ENCODE measurements at places on chromosomes 16 and 17.

- no peak for DNase-seq
These were observed at the start of gene PVALEF for GRCh38 chr17:81165246-81166032. Gene PVALEF (plus strand): TSS chr17:81165507. CDS start chr17:81181227, 15,720 bp downstream.

GRCh38 chr16:4109250-4109736, 6.9 kb downstream of the ADCY9 start:
- no peak for DNase-seq

GRCh38 chr16:59463776-59464175, 729.7 kb upstream of the GOT2 start:
- DNase-seq: no peak

GRCh38 chr17:1004769-1005295, 7.9 kb downstream of the TIMM22 start:
- no peak for DNase-seq

- no peak for DNase-seq
These were observed 8.4 kb downstream of the P3H4 start for GRCh38 chr17:41803049-41804020.

DNA sequence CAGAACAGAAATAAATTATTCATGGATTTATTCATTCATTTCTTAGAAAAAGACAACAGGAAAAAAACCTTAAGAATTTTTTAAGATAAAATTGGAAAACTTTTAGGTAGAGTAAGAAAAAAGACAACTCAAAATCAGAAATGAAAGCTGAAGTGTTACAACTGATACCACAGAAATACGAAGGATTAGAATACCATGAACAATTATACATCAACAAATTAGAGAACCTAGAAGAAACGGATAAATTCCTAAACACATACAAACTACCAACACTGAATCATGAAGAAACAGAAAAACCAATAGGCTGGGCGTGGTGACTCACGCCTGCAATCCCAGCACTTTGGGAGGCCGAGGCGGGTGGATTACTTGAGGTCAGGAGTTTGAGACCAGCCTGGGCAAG, 27.8 kb downstream of the CTRB2 start:
- no peak for DNase-seq

DNA sequence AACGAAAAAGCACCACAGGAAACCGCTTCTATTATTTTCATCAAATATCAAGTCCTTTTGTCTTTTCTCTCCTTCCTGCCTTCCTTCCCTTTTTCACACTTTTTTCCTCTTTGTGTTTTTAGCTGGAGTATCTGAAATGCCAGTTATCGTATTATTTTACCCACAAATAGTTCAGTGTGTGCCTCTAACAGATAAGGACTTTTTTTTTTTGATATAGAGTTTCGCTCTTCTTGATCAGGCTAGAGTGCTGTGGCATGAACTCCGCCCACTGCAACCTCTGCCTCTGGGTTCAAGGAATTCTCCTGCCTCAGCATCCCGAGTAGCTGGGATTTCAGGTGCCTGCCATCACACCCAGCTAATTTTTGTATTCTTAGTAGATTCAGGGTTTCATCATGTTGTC, 10.7 kb downstream of the DNAAF1 start:
- no peak for DNase-seq

GRCh38 chr17:47847341-47848197, 3.4 kb downstream of the SP6 start:
- DNase-seq: peak; percentile 48

- DNase-seq: no peak
These were observed 2.6 kb downstream of the ABR start for GRCh38 chr17:1177016-1177700.

DNA sequence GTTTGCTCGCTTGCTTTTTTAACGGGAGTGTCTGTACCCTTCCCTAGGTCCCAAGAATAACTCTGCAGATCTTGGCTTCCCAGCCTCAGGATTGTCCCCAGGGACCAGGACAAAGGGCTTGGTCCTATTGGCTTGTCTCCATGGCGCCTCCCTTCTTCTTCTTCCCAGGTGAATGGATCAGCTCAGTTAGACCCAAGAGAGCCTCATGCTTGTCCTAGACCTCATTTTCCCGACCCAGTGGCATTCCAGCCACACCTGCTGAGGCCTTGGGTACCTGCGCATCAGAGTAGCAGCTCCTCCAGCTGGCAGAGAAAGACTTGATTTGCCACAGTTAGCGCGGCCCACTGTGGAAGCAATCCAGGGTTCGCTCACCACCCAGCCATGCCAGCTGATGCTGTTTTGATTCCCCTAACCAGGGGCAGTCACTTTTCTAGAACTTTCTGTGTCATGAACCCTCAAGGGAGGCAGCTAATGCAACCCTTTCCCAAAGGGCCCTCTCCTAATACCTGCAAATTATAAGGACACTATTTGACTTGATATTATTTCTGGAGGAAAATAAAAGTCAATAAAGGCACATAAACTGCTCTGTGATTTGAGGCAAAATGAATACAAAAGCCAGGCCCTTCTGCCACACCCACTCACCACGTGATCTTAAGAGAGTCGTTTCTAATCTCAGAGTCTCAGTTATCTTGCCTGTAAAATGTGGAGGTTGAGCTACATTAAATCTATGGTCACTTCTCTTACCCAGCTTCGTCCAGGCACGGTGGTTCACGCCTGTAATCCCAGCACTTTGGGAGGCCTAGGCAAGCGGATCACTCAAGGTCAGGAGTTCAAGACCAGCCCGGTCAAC, 13.9 kb downstream of the GPR142 start:
- no peak for DNase-seq

- DNase-seq: peak; percentile 60
These were observed 702 bp downstream of the PHF23 start for GRCh38 chr17:7238420-7239090.

DNA sequence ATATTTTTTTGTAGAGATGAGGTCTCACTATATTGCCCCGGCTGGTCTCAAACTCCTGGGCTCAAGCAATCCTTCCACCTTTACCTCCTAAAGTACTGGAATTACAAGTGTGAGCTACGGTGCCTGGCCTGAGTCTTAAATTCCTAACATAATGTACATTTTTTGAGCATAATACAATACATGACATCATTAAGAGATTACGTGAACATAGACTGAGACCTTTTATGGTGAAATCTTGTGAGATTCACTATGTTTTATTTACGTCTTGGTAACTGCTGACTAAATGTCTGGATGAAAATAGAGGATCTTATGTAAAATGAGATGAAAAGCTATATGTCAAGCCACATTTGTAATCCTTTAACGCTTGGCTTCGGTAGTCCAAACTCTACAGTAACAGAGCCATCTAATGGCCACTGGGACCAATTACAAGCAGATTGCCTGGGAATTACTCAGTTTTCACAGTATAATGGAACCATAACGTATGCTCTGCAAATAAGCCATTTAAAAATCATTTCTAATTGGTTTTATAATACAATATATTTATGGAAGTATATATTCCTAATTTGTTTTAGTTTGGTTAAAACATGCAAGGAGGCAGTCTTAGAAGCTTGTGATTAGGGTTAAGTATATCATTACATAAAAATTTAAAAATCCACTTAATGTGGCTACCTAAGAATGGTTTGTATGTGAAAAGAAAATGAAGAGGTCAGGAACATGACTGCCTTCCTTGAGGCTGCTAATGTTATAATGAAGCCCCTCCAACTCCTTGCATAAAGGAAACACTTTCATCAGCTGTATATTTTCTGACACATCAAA, 8.1 kb upstream of the EFCAB13 start:
- DNase-seq: peak; percentile 41

GRCh38 chr17:73593249-73593965, 50.8 kb downstream of the SDK2 start:
- no peak for DNase-seq

GRCh38 chr17:55162556-55162946, 102.2 kb upstream of the HLF start:
- DNase-seq: no peak

DNA sequence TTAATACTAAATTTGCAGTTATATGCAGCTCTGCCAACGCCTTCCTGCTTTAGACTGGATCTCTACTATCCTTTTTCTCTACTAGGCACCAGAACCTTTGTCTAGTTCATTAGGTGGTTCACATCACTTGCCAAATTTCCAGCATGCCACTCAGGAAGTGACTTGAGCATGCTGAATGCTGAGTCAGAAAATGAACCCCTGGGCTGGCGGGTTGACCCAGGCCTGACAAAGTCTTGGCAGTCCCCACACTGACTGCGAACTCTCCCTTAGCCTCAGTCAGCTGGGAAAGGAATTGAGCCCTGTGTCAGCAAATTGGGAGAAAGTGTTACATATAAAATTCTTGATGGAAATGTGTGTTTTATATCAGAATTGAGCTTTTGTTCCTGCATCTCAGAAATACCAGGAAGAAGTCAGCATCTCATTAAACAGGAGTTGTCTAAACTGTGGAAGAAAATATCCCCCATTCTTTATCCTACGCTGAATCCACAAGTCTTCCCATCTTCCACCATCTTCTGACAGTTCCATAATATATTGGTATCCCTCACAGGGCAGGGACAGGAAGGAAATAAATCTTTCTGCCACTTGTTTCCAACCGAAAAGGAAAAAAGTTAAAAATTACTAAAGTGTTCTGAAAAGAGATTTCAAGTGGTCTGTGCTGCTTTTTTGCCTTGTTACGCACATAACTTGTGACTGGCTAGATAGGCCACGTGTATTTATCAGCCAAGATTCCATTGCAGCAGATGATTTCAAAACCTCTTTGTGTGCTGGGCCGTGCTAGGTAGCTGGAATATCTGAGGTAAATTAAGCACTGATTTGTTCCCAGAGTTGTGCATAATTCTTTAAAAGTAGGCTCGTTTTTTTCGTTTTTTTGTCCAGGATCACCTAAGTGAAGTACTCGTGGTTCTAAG, 16.7 kb upstream of the SLC12A3 start:
- DNase-seq: no peak

- DNase-seq: no peak
These were observed 87.8 kb downstream of the CRISPLD2 start for GRCh38 chr16:84907575-84907974.

GRCh38 chr16:12455287-12455798, 348.3 kb downstream of the CPPED1 start:
- peak; percentile 49 for DNase-seq

DNA sequence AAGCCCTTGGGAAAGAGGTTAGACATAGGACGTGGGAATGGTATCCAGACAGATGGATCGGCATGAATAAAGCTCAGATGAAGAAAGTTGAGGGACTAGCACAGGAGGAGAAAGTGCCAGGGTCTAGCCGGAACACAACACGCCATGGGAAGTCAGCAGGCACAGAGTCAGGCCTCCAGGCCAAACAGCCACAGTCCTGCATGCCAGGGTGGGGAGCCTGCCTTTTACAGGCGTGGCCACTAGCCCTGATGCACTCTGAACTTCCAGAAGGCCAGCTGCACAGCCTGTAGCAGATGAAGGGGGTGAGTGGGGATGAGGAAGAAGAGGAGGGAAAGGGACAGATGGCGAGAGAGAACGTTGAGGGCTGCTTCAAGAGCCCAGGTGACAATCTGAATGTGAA, 5.2 kb downstream of the B9D1 start:
- no peak for DNase-seq

- DNase-seq: no peak
These were observed 27.3 kb downstream of the NUBP1 start for GRCh38 chr16:10770907-10771306.

DNA sequence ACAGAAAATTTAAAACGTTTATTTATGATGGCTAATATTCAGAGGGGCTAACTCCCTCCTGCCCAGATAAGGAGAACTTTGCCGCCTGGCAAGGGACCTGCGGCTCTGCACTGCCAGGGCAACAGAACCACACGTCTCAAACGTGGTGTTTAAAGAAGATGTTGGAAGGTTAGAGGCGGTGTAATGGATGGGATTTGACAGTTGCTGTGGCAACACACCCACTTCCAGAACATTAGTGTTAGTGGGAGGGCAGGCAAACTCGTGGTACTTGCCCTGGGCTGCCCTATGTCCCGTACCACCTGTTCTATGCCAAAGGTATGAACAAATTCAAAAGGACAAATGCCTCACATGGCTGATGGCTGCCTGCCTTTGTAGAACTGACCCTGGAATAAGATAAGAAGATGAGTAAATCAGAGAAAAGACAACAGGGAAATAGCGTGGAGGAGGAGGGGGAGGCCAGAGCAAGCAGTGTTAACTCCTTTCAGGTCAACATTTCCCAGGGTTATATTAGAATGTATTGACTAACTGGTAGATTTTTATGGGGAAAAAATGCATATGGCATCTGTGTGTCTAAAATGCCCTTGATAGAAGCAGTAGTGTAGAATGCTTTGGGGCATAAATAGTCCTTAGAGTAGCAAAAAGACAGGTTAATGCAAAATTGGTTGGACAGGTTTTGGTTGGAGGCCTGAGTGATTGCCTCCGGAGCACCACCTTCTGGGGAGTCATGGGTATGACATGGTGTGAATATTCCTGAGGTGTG, 30.8 kb downstream of the HLF start:
- DNase-seq: peak; percentile 65

GRCh38 chr17:10875984-10876555, 38.2 kb upstream of the PIRT start:
- peak; percentile 11 for DNase-seq

DNA sequence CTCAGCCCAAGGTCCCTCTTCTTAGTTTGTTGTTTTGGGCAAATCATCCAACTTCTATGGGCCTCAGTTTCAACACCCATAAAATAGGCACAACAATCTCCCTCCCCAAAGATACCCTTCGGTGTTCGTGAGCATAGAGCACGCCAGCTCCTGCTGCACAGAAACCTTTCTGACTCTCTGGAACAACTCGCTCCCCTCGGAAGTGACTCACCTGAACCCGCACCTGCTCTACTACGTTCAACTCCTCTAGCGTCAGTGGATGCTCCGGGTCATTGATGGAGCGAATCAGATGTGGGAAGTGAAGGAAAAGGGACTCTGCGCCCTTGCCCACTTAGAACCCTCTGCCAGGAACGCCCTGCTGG, 445 bp downstream of the CIAO2B start:
- DNase-seq: peak; percentile 65

- DNase-seq: no peak
These were observed 294.4 kb upstream of the IRX5 start for GRCh38 chr16:54636221-54636793.

- DNase-seq: peak; percentile 78
These were observed 16.1 kb upstream of the TNFRSF13B start for GRCh38 chr17:16987830-16988601.

DNA sequence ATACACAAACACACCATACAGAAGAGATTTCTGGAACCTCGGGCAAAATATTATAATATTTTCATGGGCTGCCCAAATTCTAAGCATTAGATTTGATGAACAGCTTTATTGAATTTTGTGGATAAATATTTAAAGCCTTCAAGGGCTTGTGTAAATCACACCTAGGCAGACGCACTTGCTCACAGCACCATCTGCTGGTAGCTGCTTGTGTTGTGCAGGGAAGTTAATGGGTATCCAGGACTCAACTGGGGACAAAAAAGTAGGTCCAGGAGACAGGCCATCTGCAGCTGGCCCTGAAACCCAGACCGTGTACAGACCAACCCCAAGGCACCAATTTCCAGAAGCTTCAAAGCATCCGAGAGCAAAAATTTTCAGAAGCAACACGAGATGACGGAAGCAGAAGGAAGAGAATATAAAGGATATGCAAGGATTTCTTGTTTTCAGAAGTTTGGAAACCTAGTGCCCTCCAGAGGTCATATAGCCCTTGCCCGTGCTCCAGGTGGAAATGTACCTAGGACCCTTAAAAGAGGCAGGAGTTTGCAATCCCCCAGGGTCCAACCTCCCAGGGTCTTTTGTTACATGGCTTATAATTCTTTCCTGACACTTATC, 140.0 kb downstream of the CHD9NB start:
- DNase-seq: no peak

All from CD4-positive, alpha-beta T cell treated with Interleukin-6 for 4 hours (primary cell).